Neural crest cell (in vitro differentiated cells): ENCODE measurements at places on chromosomes 4 and X. TPM values are rescaled to one million over a fixed set of nuclear protein-coding genes. Genes with fewer than 3 reads are reported as not detected.

ARSJ gene
- 0.49 and 0.89 TPM in 2 replicates for total RNA-seq

BEX5 gene
- total RNA-seq = 3.1 and 3.8 TPM in 2 replicates

GRCh38 chr4:20362148-20362547 is 110.4 kb downstream of the SLIT2 start:
- no peak overlapping the region for H3K27ac ChIP-seq
- H3K27me3 ChIP-seq = no peaks in the 10 kb centered on the region
- H3K36me3 ChIP-seq = no peaks in the 10 kb centered on the region
- no peak for DNase-seq

DNA sequence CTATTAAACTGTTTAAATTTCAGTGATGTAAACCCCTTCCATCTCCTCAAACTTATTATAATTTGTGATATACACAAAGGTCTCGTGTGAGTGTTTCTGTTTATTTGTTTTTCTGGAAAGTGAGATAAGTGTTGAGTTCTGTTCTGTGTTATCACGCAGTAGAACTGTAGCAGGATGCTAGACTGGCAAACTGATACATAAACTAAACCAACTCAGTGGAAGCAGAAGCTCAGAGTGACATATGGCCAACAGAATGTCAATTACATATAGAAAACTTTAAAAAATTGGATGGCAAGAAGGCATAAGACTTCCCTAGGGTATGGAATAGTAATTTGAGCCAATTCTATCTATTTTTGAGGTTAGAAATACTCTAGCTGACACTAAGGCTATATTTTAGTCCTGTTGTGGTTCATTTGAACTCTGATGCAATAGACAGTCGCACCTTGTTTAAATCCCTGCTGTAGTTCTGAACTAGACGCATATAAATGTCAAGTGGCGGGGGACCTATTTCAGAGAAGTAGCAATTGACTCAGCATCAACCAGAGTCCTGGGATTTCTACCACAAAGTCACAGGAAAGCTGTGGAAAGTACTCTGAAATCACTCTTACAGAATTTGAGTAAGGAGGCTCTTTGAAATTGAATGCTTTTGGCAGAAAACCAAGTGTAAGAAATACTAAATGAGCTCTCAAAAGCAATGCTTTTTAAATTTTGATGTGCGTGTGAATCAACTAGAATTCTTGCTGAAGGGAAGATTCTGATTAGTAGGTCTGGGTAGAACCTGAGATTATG is 294.4 kb downstream of the INPP4B start:
- H3K4me3 ChIP-seq = no peak overlapping the region
- H3K36me3 ChIP-seq = no peaks in the 10 kb centered on the region
- H3K27me3 ChIP-seq = no peaks in the 10 kb centered on the region
- no peak for DNase-seq
- peaks cover 17% of the 10 kb centered on the region for H3K4me1 ChIP-seq

GRCh38 chr4:70715097-70715496 is 6.7 kb upstream of the RUFY3 start:
- H3K27ac ChIP-seq = peak overlapping the region; percentile 27
- H3K4me1 ChIP-seq = peaks cover 16% of the 10 kb centered on the region
- no peaks in the 10 kb centered on the region for H3K27me3 ChIP-seq
- H3K4me3 ChIP-seq = no peak overlapping the region
- no peak for DNase-seq
